Fibroblast of skin of back (primary cell): ENCODE measurements at places on chromosomes 13 and 19.

GRCh38 chr19:14404312-14404711 is 14.8 kb downstream of the DDX39A start:
- no peak for DNase-seq

DNA sequence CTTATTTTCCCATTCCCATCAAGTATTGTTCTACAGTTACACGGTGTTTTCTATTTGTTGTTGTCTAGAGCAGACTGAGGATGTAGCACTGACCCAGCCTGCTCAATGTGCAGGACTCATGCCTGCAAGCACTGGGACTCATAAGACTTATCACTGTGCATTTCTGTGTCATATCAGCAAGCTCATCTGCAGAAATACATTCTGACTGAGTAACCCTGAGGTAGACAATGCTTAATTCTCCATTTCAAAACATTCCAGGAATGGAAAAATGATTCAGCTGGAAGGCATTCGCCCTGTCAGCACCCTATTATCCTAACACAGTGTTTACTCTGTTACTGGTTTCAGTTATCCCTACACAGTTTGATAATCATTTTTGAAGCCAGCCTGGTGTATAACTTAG is 2506.4 kb downstream of the PCDH9 start:
- DNase-seq: peak; percentile 90

- peak; percentile 96 for DNase-seq
Measured at GRCh38 chr19:48325265-48325910, at the start of gene EMP3. TSS of gene EMP3 (plus strand) at chr19:48325552. CDS start at chr19:48326845, 1,293 bp downstream.

DNA sequence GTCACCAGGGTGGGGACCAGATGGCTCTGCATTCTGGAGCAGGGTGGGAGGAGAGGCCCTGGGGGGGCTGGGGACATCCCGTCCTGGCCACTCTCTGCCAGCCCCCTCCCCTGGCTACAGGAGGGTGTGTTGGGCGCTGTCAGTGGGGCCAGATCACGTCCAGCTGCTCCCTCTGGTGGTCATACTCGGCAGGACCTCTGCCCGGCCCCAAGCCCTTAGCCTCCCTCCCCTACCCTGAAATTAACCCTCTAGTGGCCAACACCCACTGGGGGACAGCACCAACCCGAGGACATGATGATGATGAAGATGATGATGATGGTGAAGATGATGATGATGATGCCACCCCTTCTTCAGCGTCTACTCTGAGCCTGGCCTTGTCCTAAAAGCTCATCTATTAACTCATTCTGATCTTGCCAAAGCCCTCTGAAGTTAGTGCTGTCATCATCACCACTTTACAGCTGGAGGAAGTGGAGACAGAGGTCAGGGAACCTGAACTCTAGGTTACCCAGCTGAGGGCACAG is 590 bp upstream of the LGI4 start:
- DNase-seq: peak; percentile 63

GRCh38 chr13:42333613-42334328 is 61.8 kb downstream of the AKAP11 start:
- peak; percentile 28 for DNase-seq

GRCh38 chr19:5940260-5941208 is 26.5 kb downstream of the CAPS start:
- no peak for DNase-seq

DNA sequence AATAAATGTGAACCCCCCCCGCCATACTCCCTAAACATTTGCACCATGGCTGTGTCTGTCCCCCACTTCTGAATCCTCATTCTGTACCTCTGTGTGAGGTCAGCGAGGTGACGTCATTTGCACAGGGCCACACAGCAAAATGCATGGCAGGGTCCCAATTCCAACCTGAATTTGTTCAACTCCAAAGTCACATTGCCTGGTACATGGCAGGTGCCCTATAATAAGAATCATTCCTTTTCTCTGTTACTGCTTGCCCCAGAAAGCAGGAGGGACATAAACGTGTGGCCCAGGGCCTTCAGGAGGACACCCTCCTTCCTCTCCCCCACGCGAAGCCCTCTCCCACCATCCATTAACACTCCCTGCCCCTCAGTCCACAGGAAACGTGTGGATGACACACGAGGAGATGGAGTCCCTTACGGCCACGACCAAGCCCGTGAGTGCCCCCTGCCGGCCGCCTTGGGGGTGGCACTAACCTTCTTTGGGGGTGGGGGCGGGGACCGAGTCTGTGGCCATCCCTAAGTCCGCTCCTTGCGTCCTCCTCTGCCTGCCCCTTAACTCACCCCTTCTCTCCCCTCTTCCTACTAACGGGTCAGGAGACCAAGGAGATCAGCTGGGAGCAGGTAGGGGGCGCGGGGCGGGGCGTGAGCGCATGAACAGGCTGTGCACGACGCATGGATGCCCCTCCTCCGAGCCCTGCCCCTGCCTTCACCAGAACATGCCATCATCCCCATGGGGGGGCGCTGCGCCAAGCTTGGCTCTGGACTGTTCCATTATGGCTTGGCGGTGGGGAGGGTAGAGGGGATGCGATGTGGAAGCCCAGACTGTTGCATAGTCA is 9.4 kb downstream of the HRC start:
- DNase-seq: peak; percentile 80

- no peak for DNase-seq
Measured at GRCh38 chr13:67481445-67481844, 251.3 kb upstream of the PCDH9 start.

GRCh38 chr13:27852491-27852890 is 60.2 kb downstream of the GSX1 start:
- no peak for DNase-seq

DNA sequence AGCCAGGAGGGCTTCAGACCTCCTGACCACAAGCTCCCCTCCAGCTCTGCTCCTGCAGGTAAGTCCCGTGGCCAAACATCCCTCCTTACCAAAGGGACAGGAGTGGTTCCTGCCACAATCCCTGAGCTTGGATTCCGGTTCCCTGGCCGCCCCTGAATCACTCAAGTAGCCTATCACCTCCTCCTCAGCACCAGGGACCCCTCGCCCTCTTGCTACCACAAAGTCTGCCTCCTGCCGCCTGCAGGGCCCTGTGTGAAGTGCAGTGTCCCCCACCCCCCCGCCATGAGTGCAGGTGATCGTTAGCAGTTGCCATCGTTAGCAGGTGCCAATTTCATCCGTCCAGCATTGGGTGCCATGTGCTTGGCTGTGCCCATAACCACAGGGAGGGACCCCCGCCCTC is 40.8 kb upstream of the RANBP3 start:
- no peak for DNase-seq

- no peak for DNase-seq
Measured at GRCh38 chr13:26280822-26281221, 26.9 kb downstream of the CDK8 start.

DNA sequence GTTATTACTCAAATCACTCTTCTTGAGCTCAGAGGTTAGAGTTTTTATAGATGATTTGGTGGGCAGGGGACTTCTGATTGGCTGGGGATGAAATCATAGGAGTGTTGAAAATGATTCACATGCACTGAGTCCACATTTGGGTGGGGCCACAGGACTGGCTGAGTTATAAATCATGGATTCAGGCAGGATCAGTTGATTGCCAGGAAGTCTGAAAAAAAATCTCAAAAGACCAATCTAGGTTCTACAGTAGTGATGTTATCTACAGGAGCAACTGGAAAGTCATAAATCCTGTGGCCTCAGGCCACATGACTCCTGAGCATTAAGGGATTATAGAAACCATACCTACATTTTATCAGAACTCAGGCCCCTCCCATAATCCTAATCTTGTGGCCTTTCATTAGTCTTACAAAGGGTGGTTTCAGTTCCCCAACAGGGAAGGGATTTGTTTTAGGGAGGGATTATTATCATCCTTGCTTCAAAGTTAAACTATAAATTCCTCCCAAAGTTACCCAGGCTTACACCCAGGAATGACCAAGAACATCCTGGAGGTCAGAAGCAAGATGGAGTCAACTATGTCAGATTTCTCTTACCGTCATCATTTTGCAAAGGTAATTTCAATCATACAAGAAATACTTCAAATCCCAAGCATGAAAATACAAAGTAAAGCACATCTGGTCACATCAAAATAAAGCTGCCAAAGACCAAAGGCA is 5.6 kb upstream of the CCDC70 start:
- no peak for DNase-seq

GRCh38 chr19:1110809-1111640 is 7.2 kb downstream of the GPX4 start:
- DNase-seq: no peak

- peak; percentile 55 for DNase-seq
Measured at GRCh38 chr13:30832845-30833332, 73.2 kb upstream of the MEDAG start.

DNA sequence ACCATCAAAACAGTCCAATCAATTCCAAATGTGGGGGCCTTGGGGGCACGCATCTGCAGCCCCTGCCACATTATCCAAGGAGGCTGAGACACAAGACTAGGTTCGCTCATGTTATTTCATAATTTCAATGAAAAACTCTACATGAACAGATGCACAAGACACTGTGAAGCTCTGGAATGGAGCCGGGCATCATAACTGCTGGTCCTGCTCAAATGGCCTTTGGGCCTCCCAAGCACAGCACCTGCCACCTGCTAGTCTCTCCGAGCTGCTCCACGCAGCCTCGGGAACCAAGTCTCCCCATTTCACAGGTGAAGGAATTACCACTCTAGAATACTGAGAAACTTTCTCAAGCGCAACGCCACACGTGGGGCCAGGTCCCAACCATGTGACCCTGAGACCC is 16.9 kb downstream of the CARS2 start:
- DNase-seq: no peak

- no peak for DNase-seq
Measured at GRCh38 chr13:111482126-111482525, 161.7 kb downstream of the TEX29 start.

GRCh38 chr13:84605927-84606326 is 723.7 kb upstream of the SLITRK1 start:
- DNase-seq: no peak

DNA sequence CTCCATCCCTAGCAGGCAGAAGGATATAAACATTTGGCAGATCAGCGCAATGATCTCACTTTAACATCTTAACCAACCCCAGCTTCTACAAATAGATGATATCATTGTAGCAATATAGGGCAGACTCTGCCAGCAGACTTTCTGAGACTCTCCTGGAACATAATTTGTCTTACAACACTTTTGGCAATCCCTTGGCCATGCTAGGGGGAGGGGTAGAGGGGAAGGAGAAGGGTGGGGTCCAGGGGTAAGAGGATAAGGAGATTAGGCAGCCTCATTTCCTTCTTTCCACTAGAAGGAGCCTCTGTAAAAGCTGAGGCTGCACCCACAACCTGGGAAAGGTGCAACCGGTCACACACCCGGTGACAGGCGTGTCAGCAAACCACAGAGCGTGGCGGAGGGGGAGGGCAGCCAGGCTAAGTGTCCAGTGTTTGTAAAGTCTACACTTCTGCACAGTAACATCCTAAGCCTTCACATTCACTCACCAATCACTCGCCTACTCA is 8.7 kb upstream of the UBAC2 start:
- DNase-seq: peak; percentile 40

- DNase-seq: no peak
Measured at GRCh38 chr19:37869766-37870340, 36.5 kb downstream of the WDR87 start.

DNA sequence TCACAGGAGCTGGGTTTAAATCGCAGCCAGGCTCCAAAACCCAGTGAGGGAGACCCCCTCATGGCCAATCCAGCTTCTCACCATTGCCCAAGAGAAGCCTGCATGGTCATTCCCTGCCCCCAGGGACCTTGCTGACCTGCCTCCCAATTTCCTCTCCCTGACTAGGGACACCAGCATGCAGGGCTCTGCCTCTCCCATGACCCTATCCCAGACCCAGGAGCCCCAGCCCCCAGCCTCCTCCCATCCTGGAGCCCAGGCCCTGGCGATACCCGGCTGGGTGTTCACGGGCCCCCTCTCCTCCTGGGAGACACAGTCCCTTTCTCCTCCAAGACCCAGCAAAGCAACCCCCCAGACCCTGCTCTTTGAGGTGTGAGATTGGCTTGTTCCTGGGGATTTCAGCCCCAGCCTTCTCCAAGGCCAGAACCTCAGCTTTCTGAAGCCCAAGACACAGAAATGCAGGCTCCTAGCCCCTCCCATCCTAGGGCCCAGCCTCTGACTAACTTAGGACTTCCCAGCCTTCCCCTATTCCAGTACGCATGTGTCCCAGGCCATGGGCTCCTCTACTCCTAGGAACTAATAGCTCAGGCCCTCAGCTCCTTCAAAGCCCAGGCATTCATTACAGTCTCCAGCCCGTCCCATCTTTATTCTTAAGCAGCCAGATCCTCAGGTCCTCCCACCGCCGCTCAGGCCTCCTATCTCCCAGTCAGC is 1.1 kb downstream of the GYS1 start:
- DNase-seq: peak; percentile 86

DNA sequence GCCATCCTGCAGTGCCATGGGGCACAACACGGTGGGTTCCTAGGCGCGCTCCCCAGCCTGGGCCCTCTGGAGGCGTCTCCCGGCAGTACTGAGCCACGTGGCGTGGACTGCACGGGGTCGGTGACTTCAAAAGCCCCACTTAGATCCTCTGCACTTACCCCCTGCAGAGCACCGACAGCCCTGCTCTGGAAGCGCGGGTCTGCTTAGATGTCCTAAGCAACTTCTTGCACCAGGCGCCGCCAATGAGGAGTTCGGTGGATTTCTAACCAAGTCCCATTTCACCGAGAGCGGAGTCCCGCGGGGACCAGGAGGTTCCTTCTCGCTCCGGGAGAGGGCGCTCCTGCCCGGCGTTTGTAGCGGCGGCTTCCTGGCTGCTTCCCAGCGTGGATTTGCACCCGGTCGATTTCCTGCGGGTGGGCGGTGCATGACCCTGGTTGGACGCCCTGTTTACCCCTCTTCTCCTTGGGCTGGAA is 25.2 kb upstream of the ZNF845 start:
- DNase-seq: no peak

- DNase-seq: no peak
Measured at GRCh38 chr13:33058776-33059327, 42.6 kb downstream of the KL start.

GRCh38 chr19:23346696-23347095 is 48.6 kb downstream of the ZNF91 start:
- DNase-seq: no peak

DNA sequence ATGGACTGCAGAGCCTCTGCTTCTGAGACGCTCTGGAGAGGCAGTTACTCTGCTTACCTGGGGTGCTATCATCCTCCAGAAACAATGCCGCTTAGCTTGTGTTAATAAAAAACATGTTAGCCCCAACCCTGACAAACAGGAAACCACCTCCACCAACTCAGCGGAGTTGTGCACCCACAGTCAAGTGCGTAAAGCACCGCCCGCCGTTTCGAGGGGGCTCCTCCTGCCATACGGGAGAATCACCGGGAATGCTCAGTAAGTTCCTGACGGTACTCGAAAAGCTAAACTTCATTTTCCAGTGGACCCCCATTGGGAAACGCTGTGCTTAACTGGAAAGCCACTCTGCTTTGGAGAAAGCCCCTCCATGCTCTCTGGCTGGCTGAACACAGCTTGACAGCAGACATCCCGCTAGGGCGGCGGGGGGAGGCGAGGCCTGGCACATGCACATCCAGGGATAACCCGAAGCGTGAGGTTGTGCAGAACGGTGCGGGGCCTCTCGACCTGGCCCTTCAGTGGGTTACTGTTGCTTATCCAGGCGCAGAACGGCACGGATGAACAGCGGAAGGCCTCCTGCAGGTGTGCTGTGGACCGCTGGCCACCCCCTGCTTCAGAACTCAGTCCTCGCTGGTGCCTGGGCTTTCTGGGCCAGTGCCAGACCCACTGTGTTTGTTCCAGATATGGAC is 17.1 kb downstream of the GAS6 start:
- DNase-seq: no peak

GRCh38 chr19:18464646-18465045 is 26.7 kb upstream of the ISYNA1 start:
- peak; percentile 53 for DNase-seq
